Osteoblast (primary cell): ENCODE measurements at places on chromosomes 4 and X. TPM values are rescaled to one million over a fixed set of nuclear protein-coding genes. Genes with fewer than 3 reads are reported as not detected.

- H3K27ac ChIP-seq: peak overlapping the region; percentile 48
- H3K4me1 ChIP-seq: peaks cover 17% of the 10 kb centered on the region
- H3K36me3 ChIP-seq: no peaks in the 10 kb centered on the region
- peaks cover 17% of the 10 kb centered on the region for H3K27me3 ChIP-seq
- DNase-seq: peak; percentile 85
These were observed 28.5 kb downstream of the PJA1 start for GRCh38 chrX:69136546-69137331.

DNA sequence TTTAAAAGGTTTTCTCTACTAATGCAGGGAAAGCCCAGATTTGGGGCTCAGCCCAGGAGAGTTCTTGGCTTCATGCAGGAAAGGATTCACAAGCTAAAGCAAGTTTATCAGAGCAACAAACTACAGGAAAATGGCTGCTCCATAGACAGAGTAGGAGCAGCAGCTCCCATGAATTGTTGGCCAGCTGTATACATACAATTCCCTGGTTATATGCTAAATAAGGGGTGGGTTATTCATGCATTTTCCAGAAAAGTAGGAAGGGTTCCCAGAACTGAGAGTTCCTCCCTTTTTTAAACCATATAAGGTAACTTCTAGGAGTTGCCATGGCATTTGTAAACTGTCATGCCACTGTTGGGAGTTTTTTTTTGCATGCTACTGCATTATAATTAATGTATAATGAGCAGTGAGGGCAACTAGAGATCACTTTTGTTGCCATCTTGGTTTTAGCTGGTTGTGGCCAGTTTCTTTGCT is 2.6 kb downstream of the C4orf33 start:
- no peaks in the 10 kb centered on the region for H3K36me3 ChIP-seq
- no peak for DNase-seq
- H3K27me3 ChIP-seq: no peaks in the 10 kb centered on the region
- no peak overlapping the region for H3K27ac ChIP-seq
- peaks cover 4% of the 10 kb centered on the region for H3K4me1 ChIP-seq

- no peaks in the 10 kb centered on the region for H3K36me3 ChIP-seq
- DNase-seq: no peak
- no peak overlapping the region for H3K27ac ChIP-seq
- H3K27me3 ChIP-seq: peaks cover 14% of the 10 kb centered on the region
- no peak overlapping the region for H3K4me3 ChIP-seq
These were observed 118.0 kb downstream of the PWWP3B start for GRCh38 chrX:106286053-106286650.

MYOZ2 gene
- 0.29 and 0.36 TPM in 2 replicates for total RNA-seq

CDX4 gene
- not detected in 2 replicates for total RNA-seq
